ENCODE measurements at places on chromosomes 7 and 10. TPM values are rescaled to one million over a fixed set of nuclear protein-coding genes. Genes with fewer than 3 reads are reported as not detected.
A peak's percentile ranks its signal among the peaks of the same experiment; 100 is the strongest.

HGF gene
- not detected for total RNA-seq

WIPF3 gene
- total RNA-seq, result 0.36 TPM

- peak; percentile 81 for DNase-seq
Observed at GRCh38 chr10:61798713-61799112, 102.8 kb upstream of the ARID5B start.

DNA sequence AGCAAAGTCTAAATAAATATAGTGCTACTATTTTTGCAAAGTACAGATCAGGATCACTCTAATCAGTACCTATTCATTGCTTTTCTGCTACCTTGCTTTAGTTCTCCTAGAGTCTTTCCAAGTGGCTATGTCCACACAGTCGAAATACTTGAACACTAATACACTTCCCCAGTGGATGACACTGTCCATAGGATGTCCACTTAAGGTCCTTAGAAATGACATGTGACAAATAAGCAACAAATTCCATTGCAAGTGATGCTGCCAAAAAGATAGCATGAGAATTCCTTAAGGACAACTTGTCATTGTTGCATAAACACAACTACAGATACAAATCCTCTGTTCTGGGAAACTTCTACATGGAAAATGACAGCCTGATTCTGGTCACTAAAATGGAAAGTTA lies 93.6 kb downstream of the ANK3 start:
- no peak for DNase-seq

GRCh38 chr7:106978425-106979420 lies 65.8 kb upstream of the PRKAR2B start:
- no peak for DNase-seq

DNA sequence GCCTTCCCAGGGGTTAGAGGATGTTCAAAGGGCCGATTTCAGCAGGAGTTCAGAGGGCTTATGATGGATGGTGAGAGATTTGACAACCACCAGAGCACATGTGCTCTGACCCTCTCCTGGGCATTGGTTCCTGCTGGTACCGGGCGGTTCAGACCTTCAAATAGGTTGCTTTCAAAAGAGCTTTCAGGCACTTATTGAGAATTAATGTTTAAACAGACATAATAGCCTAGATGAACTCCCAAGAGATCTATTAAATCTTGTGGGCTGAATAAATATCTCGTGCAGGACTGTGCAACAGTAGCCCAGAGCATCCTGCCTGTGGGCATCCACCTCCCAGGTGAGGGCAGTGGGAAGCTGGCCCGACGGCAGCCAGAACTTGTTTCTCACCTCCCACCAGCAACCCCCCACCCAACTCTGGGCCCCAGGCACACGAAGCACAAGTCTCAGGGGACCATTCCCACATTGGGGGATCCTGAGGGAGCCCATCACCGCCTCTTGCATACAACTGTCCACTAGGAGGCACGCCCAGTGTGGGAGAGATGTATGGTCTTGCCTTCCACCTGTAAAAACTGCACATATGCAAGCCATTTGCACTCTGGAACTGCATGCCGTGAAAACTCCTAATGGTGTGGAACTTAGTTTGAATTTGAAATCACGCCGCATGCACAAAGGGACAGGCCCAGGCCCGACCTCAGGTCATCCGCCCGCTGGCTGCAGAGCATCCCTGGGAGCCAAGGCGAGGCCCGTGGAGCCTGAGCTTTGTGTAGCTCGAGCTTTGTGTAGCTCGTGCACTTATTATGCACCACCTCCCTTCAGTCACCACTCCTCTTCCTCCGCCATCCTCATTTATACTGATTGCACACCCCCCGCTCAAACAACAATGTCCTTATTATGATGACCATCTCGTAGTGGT lies 147.8 kb downstream of the ADCY1 start:
- no peak for DNase-seq

DNA sequence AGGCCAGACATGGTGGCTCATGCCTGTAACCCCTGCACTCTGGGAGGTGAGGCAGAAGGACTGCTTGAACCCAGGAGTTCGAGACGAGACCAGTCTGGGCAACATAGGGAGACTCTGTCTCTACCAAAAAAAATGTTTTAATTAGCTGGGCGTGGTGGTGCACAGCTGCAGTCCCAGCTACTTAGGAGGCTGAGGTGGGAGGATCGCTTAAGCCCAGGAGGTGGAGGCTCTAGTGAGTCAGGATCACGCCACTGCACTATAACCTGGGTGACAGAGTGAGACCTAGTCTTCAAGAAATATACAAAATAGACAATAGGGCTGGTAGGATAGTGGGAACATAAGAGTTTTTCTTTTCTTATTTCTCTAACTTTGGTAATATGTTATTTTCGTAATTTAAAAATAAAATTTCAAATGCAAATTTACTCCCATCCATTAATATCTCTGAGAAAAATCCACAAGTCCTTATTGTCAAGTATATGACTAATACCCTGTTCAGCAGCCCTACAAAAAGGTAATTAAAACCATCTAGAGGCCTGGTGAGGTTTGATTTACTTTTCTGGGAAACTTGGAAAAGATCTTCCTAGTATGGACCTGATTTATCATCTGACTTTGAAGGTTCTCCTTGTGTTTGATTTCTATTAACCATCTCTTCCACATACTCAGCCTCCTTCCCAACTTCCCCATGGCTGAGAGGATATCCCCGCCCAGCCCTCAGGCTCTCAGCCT lies 50.0 kb downstream of the CREB3L2 start:
- no peak for DNase-seq

DNA sequence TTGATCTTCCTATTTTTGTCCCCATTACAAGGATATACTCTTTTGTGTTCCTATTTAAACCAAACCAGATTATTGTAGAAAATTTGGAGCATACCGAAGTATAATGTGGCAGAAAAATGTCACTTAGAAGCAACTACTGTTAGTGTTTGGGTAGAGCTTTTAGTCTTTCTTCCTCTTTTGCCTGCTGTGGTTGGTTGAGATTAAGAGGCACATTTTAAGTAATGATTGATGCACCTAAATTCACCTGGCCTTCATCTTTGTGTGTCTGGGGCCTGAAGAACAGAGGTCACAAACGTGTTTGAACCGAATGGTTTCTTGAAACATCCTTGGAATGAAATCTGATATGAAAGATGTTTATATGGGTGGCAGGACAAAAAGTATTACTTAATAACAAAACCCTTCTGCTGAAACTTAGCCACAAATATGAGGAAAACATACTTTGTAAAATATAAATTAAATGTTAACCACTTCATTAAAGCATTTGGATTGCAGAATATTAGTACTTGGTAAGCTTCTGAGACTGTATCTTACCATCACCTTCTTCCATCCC lies 2.6 kb downstream of the BPGM start:
- DNase-seq, result no peak

Data from epithelial cell of proximal tubule (primary cell).